ENCODE measurements at places on chromosomes 3 and 15.

- DNase-seq: no peak
Measured at GRCh38 chr3:89494734-89495133, 387.3 kb downstream of the EPHA3 start.

DNA sequence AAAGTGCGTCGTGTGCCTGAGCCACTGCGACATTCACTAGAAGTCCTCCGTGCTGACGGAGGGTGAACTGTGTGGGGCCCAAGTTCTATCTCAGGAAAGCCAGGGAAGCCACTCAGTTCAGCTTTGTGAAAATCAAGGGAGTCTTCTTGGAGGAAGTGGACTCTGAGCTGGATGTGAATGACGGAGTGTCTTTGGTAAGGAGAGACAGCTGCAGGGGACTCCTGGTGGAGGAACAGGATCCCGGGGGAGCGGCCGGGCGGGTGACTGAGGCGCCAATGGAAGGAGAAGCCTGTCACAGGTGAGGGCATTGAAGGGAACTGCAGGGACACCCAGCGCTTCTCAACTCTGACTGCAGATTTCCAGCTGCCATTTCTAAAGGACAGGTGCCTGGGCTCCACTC, 75.6 kb downstream of the APBA2 start:
- no peak for DNase-seq

DNA sequence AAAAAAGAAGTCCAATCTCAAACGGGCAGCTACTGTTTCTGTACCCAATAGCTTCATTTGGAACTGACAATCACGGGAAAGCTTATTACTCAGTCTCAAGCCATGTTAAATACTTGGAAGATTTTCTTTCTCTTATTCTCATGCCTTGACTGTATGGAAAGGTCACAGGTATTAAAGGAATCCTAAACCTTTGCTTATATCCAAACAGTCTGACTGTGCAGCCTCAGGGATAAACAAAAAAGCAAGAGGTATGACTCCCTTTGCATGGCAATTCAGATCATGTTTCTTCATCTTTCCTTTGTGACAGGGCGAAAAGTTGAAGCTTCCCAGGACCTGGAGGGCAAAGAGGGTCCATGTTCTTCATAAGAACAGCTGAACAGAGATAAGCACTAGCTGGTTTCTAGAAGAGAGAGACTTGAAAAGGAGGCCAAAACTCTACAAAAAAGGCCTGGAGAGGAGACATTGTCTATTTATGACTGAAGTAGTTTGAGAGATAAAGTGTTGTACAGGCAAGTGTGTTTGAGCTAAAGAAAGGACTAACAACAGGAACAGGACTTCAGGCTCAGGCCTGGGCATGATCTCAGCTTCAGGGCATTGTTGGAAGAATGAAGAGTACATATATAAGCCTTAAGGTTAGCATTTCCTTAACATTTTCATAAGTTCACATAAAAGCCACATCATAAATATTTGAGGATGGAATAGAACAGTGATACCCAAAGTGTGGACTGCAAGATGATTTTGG, 231.0 kb upstream of the THRB start:
- DNase-seq: no peak

DNA sequence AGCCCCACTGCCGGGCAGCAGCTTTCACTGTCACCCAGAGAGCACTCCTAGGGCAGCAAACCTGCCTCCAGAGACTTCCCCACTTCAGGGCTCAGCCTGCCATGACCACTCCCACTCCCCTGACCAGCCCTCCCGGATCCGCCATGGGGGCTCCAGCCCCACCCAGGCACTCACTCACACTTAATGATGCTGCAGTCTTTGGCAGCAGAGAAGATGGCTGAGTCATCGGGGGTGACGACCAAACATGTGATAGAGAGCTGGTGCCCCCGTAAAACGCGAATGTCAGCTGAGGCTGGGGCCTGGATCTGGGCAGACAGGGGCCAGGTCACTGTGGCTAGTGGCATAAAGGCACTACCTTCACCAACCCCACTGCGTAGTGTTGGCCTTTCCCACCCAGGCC, 4.7 kb downstream of the RRP9 start:
- DNase-seq: no peak

DNA sequence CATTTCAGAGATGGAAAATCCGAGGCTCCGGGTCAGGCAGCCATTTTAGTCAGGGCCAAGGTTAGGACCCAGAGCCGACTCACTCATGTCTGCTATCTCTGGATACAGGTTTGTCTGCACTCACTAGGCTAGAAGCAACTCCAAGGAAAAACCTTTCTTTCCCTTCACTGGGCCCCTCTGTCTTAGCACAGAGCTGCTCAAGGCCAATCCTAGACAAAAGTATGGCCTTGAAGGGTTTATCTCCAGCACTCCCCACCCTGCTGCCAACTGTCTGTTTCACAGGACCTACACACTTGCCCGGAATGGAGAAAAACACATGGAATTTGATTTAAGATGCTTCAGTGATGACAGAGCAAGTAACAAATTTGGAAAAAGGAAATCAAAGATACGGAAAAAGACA, 25.6 kb downstream of the ACAN start:
- DNase-seq: no peak

DNA sequence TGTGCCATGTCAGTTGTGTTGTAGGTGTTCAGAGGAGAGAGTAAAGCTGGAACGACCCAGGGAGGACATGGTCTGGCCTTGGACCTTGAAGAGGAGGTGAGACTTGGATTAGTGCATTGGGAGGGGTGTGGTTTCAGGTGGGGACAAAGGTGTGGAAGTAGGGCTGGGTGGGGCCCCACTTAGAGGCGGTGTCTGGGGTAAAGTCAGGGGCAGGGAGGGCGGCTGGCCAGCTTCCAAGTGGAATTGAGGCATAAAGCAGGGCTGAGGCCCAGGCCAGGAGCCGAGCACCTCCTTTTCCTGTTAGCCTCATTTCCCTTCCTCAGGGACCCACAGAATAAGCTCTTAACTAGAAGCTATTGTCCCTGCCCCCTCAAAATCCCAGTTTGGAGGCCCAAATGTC, 36.2 kb upstream of the FLNB start:
- DNase-seq: no peak

- DNase-seq: no peak
Measured at GRCh38 chr3:69869643-69870042, 129.9 kb upstream of the SAMMSON start.

GRCh38 chr3:171389491-171389890, 70.7 kb downstream of the TNIK start:
- DNase-seq: no peak

- DNase-seq: no peak
Measured at GRCh38 chr3:159850481-159850880, 138.2 kb upstream of the IL12A start.

GRCh38 chr15:40243126-40243810, 4.4 kb downstream of the PAK6 start:
- DNase-seq: no peak

GRCh38 chr3:141011997-141012262, 39.2 kb upstream of the SPSB4 start:
- no peak for DNase-seq

DNA sequence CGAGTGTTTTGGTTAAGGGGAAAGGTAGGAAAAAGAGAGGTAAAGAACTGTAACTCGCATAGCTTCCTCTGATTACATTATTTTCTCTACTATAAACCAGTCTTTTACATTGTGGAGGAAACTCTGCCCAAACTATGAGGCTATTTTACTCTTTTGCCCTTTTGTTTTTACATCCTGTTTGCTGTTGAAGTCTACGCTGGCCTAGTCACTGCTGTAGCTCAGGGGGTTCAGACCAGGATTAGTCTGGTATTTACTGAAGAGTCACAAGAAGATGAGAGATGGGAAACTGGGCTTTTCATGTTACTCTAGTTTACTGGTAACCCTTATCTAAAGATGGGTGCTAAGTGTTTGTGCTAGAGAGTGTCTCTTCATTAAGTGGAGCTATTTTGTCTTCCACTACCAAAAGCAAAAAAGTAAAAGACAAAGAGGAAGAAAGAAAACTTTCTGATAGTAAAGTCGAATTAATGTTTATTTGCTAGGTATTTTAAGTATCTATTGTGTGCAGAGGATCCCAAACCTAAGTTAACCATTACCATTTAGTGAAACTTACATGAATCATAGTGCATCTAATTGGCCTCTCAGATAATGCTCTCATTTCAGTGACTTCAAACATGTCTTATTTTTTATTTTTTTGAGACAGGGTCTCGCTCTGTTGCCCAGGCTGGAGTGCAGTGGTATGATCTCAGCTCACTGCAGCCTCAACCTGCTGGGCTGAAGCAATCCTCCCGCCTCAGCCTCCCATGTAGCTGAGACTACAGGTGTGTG, 10.9 kb downstream of the RARB start:
- DNase-seq: no peak

DNA sequence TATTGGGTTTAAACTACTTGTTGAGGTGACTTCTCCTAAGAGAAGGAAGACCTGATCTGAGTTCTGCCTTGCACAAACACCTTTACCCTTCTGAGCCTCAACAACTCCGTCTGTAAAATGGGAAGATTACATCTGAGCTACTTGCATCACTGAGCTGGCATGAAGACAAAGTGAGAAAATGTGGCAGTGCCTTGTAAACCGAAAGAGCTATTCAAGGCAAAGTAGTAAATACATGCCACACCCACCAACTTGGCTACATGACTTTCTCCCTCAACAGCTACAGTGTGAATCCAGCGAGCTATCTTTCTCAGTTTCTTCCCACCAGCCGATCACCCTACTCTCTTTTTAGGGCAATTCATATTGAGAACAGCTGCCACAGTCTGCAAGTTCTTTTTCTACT, 148.3 kb downstream of the FOXB1 start:
- DNase-seq: no peak

GRCh38 chr3:127768346-127769008, 53.8 kb downstream of the MGLL start:
- DNase-seq: no peak
